Fibroblast of skin of right biceps (primary cell): ENCODE measurements at places on chromosomes 7 and 10.
A peak's percentile ranks its signal among the peaks of the same experiment; 100 is the strongest.

- no peak for DNase-seq
These were observed 56.2 kb downstream of the SEMA3A start for GRCh38 chr7:84138411-84138810.

GRCh38 chr10:45470098-45471012 is 96.3 kb downstream of the ALOX5 start:
- no peak for DNase-seq

GRCh38 chr7:43479042-43479441 is 103.9 kb upstream of the STK17A start:
- DNase-seq = no peak

GRCh38 chr10:89301232-89301631 is 614 bp upstream of the IFIT2 start:
- peak; percentile 31 for DNase-seq

GRCh38 chr10:125625586-125625985 is 57.4 kb downstream of the TEX36 start:
- DNase-seq = no peak

DNA sequence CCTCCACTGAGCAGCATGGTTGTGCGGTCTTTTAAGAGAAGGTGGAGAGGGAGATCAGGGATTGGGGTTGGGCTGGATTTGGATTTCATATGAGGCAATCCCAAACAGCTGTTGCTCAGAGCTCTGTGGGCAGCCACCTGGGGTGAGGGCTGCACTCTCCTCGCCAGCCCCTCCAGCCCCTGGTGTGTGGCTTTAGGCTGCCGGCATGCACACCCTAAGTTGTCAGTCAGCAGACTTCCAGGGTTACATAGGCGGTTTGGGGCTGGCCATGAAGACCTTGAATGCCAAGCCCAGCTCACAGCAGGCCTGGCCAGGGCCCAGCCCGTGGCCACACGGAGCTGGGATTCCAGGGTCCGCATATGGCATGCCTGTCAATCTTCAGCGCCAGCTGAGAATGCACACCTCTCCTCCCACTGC is 54.8 kb downstream of the ZMIZ1 start:
- no peak for DNase-seq

GRCh38 chr10:71735709-71736569 is 16.4 kb upstream of the C10orf105 start:
- no peak for DNase-seq

GRCh38 chr10:54234832-54235231 is 566.2 kb downstream of the PCDH15 start:
- no peak for DNase-seq

GRCh38 chr10:68496072-68496471 is 24.3 kb upstream of the DNA2 start:
- DNase-seq = no peak

DNA sequence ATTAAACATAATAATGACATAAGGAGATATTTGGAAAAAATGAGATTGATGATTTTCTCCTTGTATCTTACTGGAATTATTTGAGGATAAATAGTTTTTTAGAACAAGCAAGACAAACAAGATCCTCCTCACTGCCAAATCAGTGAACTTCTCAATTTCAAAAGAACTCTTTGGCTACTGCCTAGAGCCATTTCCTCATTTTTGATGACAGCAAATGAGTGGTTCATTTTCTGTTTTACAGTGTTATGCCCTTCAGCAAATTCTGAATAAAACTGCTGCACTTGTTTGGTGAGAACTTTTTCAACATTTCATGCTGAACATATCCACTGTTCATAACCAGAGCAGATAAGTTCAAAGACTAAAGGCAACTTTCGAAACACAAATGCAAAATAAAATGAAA is 42.5 kb upstream of the AHR start:
- DNase-seq = no peak

- DNase-seq = no peak
These were observed 427.4 kb downstream of the SH2D4B start for GRCh38 chr10:80964955-80965614.

GRCh38 chr10:94490789-94491039 is 54.9 kb upstream of the HELLS start:
- no peak for DNase-seq

- no peak for DNase-seq
These were observed 102.1 kb downstream of the POLL start for GRCh38 chr10:101485681-101486554.

DNA sequence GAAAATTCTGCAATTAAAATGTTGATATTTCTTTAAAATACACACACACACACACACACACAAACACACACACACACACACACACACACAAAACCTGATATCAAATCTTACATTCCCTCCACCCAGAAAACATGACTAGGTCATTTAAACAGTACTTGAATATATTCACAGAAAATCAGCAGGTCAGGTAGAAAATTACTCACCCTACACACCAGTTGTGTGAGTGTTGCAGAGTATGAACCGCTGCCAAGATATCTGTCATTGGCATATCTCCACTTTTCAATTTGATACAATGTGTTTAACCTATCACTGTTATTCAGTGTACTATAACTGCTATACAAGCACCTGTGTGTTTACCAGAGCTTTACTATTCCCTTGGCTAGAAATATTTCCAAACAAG is 283.6 kb upstream of the LRRTM3 start:
- DNase-seq = peak; percentile 43

GRCh38 chr10:116511365-116511764 is 34.4 kb upstream of the PNLIP start:
- no peak for DNase-seq

DNA sequence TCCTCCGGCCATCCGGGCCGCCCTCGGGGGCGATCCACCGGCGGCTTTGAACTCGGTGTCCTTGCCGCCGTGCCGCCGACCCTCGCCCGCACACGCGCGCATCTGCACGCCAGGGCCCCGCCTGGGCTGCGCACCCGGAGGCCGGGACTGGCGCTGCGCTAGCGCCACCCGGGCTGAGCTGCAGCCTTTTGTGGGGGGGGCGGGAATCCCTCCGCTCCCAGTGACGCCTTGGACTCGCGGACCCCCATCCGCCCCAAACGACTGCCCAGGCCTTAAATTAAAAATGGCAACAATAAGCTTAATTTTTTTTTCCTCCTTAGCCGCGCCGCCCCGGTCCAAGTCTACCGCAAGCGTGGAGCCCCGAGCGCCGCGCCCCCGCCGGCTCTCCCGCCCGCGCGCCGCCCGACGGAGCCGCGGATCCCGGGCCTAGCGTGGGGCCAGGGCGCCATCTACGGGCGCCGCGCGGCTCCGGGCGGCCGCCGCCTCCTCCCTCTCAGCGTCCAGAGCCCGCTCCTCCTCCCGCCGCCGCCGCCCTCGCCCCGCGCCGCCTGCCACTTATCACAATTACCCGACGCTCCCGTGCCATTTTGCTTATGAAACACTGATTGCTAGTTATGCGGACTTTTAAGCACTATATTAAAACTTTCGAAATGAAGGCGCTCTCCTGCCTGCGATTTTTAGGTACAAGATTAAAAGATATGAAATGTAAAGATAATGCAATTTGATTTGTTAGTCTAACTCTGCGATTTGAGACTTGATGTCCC is 7.5 kb upstream of the EBF3 start:
- DNase-seq = peak; percentile 60

- DNase-seq = no peak
These were observed 138.4 kb downstream of the PAXIP1 start for GRCh38 chr7:154864523-154864891.

DNA sequence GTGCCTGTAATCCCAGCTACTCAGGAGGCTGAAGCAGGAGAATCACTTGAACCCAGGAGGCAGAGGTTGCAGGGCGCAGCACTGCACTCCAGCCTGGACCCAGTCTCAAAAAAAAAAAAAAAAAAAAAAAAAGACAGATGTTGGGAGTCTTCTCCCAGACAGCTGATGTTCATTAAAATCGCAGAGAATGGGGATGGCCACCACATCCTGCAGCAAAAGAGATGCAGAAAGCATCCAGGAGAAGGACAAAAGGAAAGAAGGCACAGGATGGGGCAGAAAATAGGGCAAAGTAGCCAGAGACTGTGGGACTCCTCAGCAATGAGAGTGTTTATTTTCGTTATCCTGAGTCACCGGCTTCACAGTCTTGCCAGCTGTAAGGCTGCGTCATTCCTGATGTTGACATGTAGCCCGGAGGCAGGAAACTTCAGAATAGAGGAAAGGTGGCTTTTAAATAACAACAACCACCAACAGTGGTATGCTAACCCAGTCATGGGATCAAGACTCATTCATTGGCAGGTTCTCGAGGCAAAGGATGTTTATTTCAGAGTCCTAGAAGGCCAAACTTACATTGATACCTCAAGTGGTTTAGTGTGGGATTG is 149.5 kb upstream of the SVIL start:
- peak; percentile 97 for DNase-seq

DNA sequence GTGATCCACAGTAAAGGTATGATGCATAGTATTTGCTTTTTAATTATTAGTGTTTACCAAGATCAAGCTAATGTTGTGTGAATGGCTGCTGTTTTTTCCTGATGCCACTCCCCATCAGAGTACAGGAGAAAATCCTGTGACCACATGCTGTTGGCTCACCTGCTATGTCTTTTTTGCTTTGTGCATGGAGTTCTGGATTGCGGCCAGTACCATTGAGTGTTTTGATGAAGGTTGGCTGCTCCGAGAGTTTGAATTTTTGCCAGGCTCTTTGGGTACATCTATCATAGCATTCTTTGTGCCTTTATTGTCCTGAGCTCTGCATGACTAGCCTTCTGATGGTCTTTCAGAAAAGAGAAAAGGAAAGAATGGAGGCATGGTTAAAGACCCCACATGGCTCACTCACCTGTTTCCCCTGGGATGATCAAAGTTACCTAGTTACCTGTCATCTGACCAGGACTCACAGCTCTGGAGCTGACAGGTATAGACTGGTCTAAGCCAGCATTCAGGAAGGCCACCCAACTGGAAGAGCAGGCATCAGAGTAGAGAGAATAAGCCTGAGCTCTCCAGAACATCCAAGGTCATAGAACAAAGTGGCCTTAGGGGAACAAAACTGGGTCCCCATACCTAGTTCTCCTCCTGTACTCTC is 11.8 kb upstream of the SGPL1 start:
- no peak for DNase-seq

- no peak for DNase-seq
These were observed 10.6 kb upstream of the TOMM7 start for GRCh38 chr7:22833113-22833855.

- DNase-seq = no peak
These were observed 63.2 kb downstream of the CYP51A1 start for GRCh38 chr7:92071032-92071431.

DNA sequence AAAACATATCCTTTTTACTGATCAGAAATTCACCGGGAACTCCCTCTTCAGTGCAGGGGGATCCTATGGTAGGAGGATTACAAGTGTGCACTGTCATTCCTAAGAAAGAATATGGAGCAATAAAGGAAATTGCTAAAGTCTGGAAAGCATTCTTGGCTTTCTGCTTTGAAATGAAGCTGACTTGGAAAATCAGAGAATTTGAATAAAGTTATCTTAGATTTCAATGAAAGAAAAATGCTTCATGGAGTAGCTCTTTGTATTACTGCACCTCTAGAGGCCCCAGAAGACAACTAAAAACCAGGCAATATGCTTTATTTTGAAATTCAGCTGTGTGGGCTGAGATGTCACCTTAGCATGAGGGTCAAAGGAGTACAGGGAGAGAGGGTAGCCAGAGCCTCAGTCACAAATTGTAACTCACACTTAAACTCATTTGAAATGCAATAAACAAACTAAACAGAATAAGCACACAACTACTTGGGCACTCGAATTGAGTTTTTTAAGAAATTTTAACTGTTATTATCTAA is 102.5 kb downstream of the IMMP2L start:
- no peak for DNase-seq

- no peak for DNase-seq
These were observed 76.2 kb upstream of the PPP2R2D start for GRCh38 chr10:131824371-131825149.

- DNase-seq = peak; percentile 2
These were observed 330.7 kb downstream of the CDC14C start for GRCh38 chr7:49255054-49255453.

DNA sequence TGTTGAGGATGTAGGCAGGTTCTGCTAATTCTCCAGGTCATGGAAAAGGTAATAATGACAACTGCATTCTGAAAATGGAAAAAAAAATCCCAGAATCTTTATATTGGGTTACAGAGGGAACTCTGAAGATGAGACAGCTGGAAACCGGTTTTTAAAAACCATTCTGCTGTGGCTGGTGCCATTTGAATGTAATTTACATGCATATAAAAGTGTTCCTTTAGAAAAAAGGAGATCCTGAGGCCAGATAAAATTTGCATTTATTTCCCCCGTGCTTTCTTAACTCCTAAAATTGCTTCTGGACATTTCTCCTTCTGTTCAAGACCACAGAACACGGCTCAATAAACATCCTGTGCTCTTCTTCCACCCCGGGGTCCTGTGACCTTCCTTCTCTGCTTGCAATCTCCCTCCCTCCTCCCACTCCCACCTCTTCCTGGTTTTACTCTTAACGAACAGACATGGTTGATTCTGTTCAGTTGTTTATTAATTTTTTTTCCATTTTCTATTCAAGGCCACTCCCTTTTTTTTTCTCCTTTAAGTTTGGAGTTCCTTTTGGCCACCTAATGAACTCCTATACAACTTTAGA is 41.6 kb downstream of the SH2D4B start:
- no peak for DNase-seq

- DNase-seq = no peak
These were observed 20.3 kb downstream of the ELAPOR2 start for GRCh38 chr7:87038993-87039690.

DNA sequence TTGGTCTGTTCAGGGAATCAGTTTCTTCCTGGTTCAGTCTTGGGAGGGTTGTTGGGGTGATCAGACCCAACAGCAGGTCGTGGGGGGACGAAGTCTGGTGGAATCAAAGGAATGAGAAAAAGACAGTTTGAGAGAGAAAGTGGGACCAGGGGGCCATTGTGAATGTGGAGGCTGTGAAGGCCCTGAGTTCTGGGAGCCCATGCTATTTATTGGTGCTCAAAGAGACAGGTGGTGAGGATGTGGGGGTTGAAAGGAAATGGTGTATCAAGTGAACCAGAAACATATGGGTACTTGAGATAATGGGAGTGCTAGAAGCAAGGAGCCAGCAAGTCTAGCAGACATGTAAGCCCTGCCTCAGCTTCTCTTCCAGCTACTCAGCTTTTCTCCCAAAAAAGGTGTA is 84.1 kb downstream of the CCSER2 start:
- no peak for DNase-seq
